Tongue (tissue), 3 donors: ENCODE measurements at places on chromosomes 13 and 19. TPM values are rescaled to one million over a fixed set of nuclear protein-coding genes. Genes with fewer than 3 reads are reported as not detected.

DNA sequence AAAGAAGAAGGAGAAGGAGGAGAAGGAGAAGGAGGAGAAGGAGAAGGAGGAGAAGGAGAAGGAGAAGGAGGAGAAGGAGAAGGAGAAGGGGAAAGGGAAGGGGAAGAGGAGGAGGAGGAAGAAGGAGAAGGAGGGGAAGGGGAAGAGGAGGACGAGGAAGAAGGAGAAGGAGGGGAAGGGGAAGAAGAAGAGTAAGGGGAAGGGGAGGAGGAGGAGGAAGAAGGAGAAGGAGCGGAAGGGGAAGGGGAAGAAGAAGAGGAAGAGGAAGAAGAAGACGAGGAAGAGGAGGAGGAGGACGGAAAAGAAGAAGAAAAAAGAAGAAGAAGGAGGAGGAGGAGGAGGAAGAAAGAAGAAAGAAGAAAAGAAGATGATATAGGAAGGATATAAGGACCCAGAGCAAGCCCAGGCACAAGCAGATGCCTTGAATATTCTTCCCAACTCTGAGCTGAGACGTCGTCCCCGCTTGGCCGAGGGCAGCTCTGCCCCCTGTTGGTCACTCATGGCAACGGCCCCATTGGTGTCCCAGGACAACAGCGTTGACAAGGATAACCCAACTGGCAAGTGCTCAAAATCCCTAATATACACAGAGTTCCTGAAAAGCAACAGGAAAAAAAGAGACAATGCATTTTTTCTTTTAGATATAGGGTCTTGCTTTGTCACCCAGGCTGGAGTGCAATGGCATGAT lies 30.6 kb upstream of the IGSF23 start:
- DNase-seq, result peak; percentile 22

- no peak for DNase-seq
These were observed 37.1 kb downstream of the DZIP1 start for GRCh38 chr13:95607366-95607765.

The SDHAF1 gene
- total RNA-seq, result 20.8 TPM

- no peak for DNase-seq
These were observed 6.8 kb downstream of the TRAPPC6A start for GRCh38 chr19:45171211-45171623.

The OR7C1 gene
- 0.31 TPM for total RNA-seq

DNA sequence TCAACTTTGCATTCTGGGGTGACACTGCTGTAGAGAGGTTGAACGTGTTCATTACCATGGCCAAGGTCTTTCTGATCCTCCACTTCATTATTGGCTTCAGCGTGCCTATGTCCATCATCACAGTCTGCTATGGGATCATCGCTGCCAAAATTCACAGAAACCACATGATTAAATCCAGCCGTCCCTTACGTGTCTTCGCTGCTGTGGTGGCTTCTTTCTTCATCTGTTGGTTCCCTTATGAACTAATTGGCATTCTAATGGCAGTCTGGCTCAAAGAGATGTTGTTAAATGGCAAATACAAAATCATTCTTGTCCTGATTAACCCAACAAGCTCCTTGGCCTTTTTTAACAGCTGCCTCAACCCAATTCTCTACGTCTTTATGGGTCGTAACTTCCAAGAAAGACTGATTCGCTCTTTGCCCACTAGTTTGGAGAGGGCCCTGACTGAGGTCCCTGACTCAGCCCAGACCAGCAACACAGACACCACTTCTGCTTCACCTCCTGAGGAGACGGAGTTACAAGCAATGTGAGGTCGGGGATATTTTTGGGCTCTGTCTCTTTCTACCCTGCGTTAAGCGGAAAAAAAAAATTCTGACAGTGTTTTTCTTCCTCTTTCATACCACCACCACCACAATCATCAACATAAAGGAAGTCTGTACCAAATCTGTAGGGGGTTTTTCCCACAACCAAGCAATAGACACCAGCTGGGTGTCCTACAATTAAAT lies 29.5 kb downstream of the FPR3 start:
- DNase-seq, result peak; percentile 8

The FAM32A gene
- 73.4 TPM for total RNA-seq

DNA sequence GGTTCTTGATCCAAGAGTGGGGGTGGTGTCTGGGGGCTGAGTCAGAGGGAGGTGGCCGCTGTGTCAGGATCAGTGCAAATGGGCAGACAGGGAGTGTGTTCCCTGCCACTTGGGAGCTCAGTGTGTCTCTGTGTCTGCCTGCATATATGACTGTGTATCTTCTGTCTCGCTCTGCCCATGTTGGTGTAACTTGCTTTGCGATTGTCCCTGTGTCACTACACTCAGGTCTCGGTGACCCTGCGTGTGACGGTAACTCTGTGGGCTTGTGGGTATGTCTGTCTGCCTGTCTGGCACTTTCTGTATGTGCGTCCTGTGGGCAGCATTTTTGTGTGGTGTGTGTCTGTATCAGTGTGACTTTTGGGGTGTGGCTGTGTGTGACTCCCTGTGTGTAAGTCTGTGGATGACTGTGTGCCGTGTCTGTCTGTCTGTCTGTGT lies 8.2 kb upstream of the ERFL start:
- no peak for DNase-seq

DNA sequence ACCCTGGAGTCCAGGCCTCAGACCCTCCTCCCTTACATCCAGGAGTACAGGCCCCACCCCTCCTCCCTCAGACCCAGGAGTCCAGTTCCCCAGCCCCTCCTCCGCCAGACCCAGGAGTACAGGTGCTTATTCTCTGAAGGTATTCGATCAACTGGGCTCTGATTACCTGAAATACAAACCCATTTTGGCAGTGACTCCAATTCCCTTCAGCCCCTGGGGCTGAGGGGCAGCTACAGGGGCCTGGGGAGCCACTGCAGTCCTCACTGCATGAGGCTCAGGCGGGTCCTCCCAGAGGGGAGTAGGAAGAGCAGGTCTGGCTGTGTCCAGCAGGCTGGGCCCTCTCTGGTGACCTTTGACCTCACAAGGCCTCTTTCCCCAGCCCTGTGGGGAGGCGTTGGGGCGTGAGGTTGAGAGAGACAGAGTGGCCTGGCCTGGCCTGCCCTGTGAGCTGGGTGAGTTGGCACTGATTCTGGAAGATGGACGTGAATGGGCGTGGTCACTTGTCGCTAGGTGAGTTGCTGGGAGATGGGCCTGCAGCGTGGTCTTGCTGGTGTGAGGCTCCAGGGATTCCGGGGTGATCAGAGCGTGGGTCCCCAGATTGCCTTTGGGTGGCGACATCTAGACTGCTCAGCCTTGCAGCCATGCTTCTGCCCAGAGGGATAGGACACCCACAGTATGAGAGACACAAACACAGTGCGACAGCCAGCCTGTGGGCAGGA lies 3.1 kb downstream of the BCAT2 start:
- DNase-seq, result no peak

GRCh38 chr13:51071493-51071892 lies 39.6 kb downstream of the C13orf42 start:
- DNase-seq, result no peak

The GPR12 gene
- 0.10 TPM for total RNA-seq

DNA sequence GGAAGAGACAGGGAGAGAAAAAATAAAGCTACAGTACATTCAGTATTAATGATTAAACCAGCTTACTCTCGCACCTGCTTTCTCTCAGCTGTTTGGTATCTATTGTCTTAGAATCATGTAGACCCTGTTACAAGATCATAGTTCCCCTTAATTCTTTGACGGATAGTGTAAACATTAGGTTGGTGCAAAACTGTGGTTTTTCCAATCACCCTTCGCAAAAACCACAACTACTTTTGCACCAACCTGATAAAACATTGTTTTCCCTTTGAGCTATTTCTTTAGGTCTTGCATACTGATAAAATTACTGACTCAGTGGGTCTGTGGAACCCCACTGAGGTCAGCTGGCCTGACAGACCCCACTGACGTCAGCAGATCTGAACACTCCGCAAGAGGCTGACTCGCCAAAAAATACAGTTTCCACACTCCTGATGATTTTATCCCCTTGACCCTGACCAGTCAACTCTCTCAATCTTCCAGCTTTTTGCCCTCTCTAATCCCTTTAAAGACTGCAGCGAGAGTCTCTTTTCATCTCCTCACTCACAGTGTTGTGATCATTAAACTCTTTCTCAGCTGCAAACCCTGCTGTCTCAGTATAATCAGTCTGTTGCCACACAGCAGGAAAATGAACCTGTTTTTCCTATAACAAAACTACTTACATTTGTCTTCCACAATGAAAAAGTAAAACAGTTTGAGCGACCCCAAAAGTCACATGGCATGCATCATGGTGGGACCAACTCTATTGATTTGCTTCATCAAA lies 123.9 kb downstream of the SLITRK6 start:
- no peak for DNase-seq
